Cardiac muscle cell (in vitro differentiated cells and primary cell): ENCODE measurements at places on chromosomes 7 and 10. TPM values are rescaled to one million over a fixed set of nuclear protein-coding genes. Genes with fewer than 3 reads are reported as not detected.

CHST3 gene
- 15.4 and 22.5 TPM in 2 replicates for total RNA-seq

NPTX2 gene
- total RNA-seq, result not detected in 2 replicates

CABCOCO1 gene
- 0.95 and 1.5 TPM in 2 replicates for total RNA-seq

EGR2 gene
- total RNA-seq, result 0.18 and 0.33 TPM in 2 replicates

SEMA3E gene
- total RNA-seq, result 0.78 and 0.92 TPM in 2 replicates

GRCh38 chr7:127532151-127532550 is 53.2 kb downstream of the GCC1 start:
- H3K4me3 ChIP-seq, result no peak overlapping the region
- no peaks in the 10 kb centered on the region for H3K4me1 ChIP-seq
- no peaks in the 10 kb centered on the region for H3K36me3 ChIP-seq
- peaks cover 10% of the 10 kb centered on the region for H3K27me3 ChIP-seq
- no peak for DNase-seq

DNA sequence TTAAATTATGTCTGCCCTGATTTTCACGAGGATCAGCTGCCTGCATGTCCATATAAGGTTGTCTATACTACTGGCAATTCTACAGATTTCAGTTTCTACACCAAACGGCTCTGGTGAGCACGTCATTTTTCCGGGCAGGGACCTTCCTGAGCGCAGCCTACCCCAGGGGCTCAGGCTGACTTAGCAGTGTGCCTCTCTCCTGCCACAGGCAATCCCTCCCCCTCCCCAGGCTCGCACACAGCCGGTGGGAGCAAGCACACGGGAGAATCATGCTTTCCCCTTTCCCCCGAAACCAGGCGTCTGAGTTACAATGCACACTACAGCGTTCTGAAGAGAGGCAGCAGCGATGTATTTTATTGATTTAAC is 1.7 kb downstream of the KLF6 start:
- H3K4me1 ChIP-seq, result peaks cover 19% of the 10 kb centered on the region
- peak overlapping the region; percentile 85 for H3K4me3 ChIP-seq
- no peaks in the 10 kb centered on the region for H3K27me3 ChIP-seq
- peak overlapping the region; percentile 92 for H3K27ac ChIP-seq
- DNase-seq, result peak; percentile 64

- no peaks in the 10 kb centered on the region for H3K36me3 ChIP-seq
- H3K4me3 ChIP-seq, result no peak overlapping the region
- H3K27ac ChIP-seq, result no peak overlapping the region
- H3K4me1 ChIP-seq, result no peaks in the 10 kb centered on the region
These were observed 36.2 kb downstream of the TBATA start for GRCh38 chr10:70748801-70749573.

GRCh38 chr10:128298587-128298986 is 172.4 kb upstream of the MKI67 start:
- peak overlapping the region; percentile 61 for H3K27ac ChIP-seq
- no peak for DNase-seq
- H3K4me1 ChIP-seq, result peaks cover 8% of the 10 kb centered on the region
- no peak overlapping the region for H3K4me3 ChIP-seq

- H3K36me3 ChIP-seq, result no peaks in the 10 kb centered on the region
- H3K4me1 ChIP-seq, result no peaks in the 10 kb centered on the region
- H3K4me3 ChIP-seq, result no peak overlapping the region
- H3K27ac ChIP-seq, result no peak overlapping the region
- no peaks in the 10 kb centered on the region for H3K27me3 ChIP-seq
These were observed 17.6 kb upstream of the SCIN start for GRCh38 chr7:12552876-12553275.

DNA sequence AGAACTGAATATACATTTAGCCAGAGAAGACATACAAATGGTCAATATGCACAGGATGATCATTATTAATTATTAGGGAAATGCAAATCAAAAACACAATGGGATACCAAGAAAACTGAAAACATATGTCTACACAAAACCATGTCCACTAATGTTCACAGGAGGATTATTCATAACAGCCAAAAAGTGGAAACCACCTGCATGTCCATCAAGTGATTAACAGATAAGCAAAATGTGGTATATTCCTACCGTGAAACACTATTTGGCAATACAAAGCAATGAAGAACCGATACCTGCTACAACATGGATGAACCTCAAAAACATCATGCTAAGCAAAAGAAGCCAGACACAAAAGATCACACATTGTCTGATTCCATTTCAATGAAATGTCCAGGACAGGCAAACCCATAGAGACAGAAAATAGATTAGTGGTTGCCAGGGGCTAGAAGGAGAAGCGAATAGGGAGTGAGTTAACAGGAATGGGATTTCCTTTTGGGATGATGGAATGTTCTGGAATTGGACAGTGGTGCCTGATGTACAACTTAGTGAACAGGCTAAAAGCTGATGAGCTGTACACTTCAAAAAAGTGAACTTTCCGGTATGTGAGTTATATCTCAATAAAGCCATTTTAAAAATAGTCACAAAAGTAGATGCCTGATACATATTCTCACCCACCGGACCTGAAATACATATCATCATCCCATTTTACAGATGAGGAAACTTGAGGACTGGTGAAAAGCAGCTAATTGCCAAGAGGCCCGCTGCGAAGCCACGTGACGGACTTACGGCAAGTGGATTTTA is 33.6 kb downstream of the HIPK2 start:
- H3K36me3 ChIP-seq, result peaks cover 4% of the 10 kb centered on the region
- no peaks in the 10 kb centered on the region for H3K27me3 ChIP-seq
- no peak for DNase-seq
- no peak overlapping the region for H3K4me3 ChIP-seq
- H3K27ac ChIP-seq, result no peak overlapping the region

DNA sequence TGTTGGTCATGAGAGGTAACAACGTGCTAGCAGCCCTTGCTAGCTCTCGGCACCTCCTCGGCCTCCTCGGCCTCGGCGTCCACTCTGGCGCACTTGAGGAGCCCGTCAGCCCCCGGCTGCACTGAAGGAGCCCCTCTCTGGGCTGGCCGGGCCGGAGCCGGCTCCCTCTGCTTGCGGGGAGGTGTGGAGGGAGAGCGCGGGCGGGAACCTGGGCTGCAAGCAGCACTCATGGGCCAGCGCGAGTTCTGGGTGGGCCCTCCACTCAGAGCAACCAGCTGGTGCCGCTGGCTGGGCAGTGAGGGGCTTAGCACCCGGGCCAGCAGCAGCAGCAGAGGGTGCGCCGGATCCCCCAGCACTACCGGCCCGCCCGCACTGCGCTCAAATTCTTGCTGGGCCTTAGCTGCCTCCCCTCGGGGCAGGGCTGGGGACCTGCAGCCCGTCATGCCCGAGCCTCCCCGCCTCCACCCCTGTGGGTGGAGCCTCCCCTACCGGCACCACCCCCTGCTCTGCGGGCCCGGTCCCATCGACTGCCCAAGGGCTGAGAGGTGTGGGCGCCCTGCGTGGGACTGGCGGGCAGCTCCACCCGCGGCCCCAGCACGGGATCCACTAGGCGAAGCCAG is 96.1 kb downstream of the PAXIP1 start:
- no peaks in the 10 kb centered on the region for H3K27me3 ChIP-seq
- H3K4me3 ChIP-seq, result no peak overlapping the region
- H3K4me1 ChIP-seq, result no peaks in the 10 kb centered on the region
- no peaks in the 10 kb centered on the region for H3K36me3 ChIP-seq
- DNase-seq, result no peak
- H3K27ac ChIP-seq, result no peak overlapping the region

- no peak overlapping the region for H3K27ac ChIP-seq
- DNase-seq, result no peak
- H3K4me1 ChIP-seq, result no peaks in the 10 kb centered on the region
- H3K36me3 ChIP-seq, result peaks cover 80% of the 10 kb centered on the region
- H3K4me3 ChIP-seq, result no peak overlapping the region
- H3K27me3 ChIP-seq, result no peaks in the 10 kb centered on the region
These were observed 6.4 kb upstream of the NPM3 start for GRCh38 chr10:101789686-101790085.

GRCh38 chr10:59008452-59008851 is 168.0 kb upstream of the PHYHIPL start:
- H3K36me3 ChIP-seq, result no peaks in the 10 kb centered on the region
- H3K4me3 ChIP-seq, result no peak overlapping the region
- DNase-seq, result no peak
- no peaks in the 10 kb centered on the region for H3K4me1 ChIP-seq
- H3K27ac ChIP-seq, result no peak overlapping the region

- H3K27me3 ChIP-seq, result no peaks in the 10 kb centered on the region
- H3K4me1 ChIP-seq, result no peaks in the 10 kb centered on the region
- no peaks in the 10 kb centered on the region for H3K36me3 ChIP-seq
- no peak for DNase-seq
- H3K4me3 ChIP-seq, result no peak overlapping the region
These were observed 240.7 kb downstream of the TFEC start for GRCh38 chr7:115789901-115790300.

DNA sequence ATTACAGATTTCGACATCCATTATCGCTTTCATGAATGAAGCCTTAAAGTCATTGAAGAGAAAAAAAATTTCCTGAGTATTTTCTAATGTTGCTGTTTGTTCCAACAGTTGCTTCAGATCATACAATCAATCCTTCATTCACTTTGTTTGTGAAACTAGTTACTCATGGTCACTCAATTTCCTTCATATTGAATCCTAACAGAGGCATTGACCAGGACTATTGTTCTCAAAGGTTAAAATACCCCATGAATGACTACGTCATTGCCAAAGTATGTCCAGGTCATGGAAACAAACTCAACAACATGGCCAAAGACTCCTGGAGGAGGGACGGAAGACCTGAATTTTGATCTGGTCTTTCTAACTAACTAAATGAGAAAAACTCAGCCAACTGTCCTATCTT is 54.0 kb upstream of the ABCB5 start:
- DNase-seq, result peak; percentile 20
- no peaks in the 10 kb centered on the region for H3K27me3 ChIP-seq
- no peaks in the 10 kb centered on the region for H3K36me3 ChIP-seq
- H3K4me3 ChIP-seq, result no peak overlapping the region

DNA sequence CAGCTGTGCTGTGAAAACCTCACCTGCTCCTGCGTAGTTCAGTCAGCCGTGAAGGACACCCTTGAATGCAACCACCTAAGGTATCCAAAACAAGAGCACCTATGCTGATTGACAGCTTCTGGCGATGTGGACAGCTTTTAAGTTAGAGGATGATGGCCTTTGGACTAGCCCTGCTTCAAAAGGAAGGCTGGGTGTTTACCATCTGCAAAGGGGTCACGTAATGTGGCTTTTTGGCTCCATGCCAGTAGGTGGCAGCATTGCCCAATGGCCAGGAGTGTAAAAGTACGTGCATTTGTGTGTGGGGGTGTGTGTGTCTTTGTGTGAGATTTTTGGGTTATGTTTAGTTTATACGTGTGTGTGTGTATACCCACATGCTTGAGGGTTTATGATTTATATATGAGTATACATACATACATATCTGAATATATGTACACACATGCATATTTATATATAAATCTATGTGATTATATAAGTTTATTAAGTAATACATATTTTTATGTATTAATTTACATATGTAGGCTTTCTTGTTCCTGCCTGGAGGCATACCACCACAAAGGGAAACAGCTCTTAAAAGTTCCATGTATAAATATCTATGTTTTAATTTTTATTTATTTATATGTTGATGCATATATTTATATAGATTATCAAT is 236.3 kb upstream of the ANKRD30A start:
- DNase-seq, result peak; percentile 7
- H3K36me3 ChIP-seq, result no peaks in the 10 kb centered on the region
- H3K4me1 ChIP-seq, result no peaks in the 10 kb centered on the region
- no peak overlapping the region for H3K27ac ChIP-seq
- no peak overlapping the region for H3K4me3 ChIP-seq
- H3K27me3 ChIP-seq, result no peaks in the 10 kb centered on the region

DNA sequence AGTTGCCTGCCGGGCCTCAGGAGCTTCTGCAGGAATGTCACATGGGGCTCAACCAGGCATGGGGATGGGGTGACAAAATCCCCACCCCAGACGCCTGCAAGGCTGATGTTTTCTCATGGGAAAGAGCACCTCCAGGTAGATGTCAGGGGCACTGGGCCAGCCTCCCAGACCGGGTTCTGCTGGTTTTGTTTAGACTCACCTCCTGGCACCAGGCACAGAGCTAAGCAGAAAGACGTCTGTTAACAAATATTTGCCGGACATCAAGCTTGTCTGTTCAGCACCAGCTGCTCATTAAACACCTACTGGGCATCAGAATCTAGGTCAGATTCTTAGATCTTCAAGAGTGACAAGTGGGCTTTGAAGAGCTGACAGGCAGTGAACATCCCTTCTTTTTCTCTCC is 34.9 kb upstream of the TCERG1L start:
- no peak for DNase-seq
- no peaks in the 10 kb centered on the region for H3K4me1 ChIP-seq
- H3K27me3 ChIP-seq, result peaks cover 4% of the 10 kb centered on the region
- no peak overlapping the region for H3K4me3 ChIP-seq

GRCh38 chr10:120414946-120415345 is 42.1 kb upstream of the PLPP4 start:
- no peaks in the 10 kb centered on the region for H3K27me3 ChIP-seq
- H3K27ac ChIP-seq, result no peak overlapping the region
- H3K4me1 ChIP-seq, result no peaks in the 10 kb centered on the region
- H3K4me3 ChIP-seq, result no peak overlapping the region
- H3K36me3 ChIP-seq, result no peaks in the 10 kb centered on the region
- DNase-seq, result no peak

DNA sequence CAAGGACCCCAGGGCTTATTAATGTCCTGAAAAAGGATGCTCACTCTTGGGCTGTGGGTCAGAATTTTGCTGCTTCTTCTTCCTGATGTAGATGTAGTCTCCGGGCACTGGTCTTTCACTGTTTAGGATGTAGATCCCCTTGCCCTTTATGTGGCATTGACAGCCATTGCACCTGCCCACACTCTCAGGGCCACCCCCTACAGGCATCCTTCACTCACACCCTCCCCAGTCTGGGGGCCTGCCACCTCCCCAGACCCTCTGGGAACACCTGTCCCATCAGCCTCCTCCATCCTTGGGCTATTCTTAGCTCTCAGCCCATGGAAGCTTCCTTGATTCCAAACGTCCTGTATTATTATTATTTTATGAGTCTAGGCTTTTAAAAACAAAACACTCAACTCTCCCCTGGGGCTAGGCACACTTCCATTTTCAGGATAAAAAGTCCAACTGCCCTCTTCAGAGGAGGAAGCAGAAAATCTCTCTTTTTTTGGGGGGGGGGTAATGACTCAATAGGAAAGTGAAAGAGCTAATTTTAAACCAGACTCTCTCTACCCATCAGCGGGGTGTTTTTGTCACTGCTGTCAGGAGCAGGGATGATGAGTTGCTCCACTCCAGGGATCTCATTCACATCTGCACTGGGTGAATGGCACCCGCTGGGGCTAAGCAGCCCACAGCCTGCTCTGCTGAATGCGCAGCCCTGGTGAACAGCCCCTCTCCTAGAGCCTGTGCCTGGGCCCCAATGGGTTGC is 11.5 kb upstream of the KLRG2 start:
- H3K36me3 ChIP-seq, result no peaks in the 10 kb centered on the region
- peaks cover 8% of the 10 kb centered on the region for H3K4me1 ChIP-seq
- DNase-seq, result no peak

- no peaks in the 10 kb centered on the region for H3K27me3 ChIP-seq
- no peaks in the 10 kb centered on the region for H3K4me1 ChIP-seq
- H3K4me3 ChIP-seq, result no peak overlapping the region
- H3K27ac ChIP-seq, result no peak overlapping the region
These were observed 84.4 kb upstream of the SEM1 start for GRCh38 chr7:96794063-96794462.
